ENCODE measurements at places on chromosomes 3 and 15.

GRCh38 chr15:42359985-42360384, 684 bp downstream of the CAPN3 start:
- no peak for DNase-seq

- DNase-seq, result no peak
Measured at GRCh38 chr3:182726258-182727142, 66.8 kb upstream of the ATP11B start.

GRCh38 chr3:188197388-188197847, 43.5 kb downstream of the LPP start:
- no peak for DNase-seq

- no peak for DNase-seq
Measured at GRCh38 chr3:79761441-79761840, 6.4 kb downstream of the ROBO1 start.

GRCh38 chr15:72970933-72971760, 81.1 kb upstream of the NEO1 start:
- no peak for DNase-seq

GRCh38 chr3:192802957-192803899, 75.9 kb upstream of the FGF12 start:
- no peak for DNase-seq

GRCh38 chr15:101578443-101578894, 73.7 kb downstream of the TM2D3 start:
- DNase-seq, result no peak

DNA sequence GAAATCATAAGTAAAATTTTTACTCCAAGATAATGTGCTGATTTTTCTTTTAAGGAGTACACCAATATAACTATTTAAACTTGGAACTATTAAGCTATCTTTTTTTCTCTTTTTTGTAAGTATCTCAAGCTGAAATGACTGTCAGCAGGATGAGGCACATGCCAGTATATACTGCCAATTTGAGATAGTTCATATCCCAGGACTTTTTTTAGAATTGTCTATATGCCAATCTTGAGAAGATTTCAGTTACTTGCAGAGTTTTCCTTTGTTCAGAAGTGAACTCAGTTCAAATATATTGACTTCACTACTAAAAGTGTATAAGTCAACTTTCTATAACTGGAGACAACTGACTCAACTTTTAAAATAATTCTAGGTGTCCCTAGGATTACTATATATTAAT, 181.7 kb upstream of the ZNF717 start:
- no peak for DNase-seq

DNA sequence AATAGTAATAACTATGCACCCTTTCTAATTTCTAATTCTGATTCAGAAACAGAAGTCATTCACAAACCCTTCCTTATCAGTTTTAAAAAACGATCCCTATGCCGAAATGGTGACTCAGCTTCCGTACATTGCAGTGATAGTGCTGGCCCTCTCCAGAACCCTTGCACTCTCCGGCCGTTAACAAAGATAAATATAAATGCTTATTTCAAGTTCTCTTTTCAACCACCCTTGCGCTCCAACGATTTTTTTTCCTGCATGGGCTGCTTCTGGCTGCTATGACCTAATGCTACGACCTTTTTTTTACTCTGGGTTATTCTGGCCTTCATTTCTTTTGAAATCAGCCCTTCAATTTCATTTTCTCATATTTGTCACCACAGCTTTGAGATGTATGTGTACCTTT, 646.2 kb downstream of the NTRK3 start:
- DNase-seq, result no peak

GRCh38 chr3:37688756-37689155, 172.9 kb upstream of the CTDSPL start:
- DNase-seq, result no peak

DNA sequence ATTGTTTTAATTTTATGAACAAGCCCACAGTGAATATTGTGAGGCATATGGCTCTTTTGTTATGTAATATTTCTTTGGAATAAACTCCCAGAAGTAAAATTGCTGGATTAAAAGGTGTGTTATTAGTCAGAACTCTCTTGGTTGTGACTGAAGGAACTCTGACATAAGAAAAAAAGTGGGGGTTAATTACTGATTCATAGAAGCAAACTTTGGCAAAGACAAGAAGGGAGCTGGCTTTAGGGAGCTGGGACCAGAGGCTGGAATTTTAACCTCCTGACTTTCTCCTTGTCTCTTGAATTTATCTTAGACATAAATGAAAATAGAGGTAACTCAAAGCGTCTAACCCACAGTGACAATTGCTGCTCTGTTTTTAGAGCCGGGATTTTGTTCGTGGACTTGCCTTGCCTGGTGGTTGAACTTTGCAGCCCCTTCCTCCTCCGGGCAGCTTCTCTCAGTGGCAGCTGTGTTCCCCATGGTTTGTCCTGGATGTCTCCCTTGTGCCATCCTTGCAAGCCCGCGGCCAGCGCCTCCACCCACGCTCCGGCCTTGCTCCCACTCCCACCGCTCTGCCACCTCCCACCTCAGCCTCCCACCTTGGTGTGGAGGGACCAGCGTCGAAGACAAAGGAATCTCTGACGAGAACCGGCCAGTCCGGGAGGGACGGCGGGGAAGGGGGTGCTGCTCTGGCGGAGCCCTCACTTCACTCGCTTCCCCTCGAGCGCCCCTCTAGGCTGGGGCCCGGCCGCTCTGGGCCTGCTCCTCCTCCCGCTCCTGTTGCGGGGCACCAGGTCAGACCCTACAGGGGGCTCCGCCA, 28.0 kb downstream of the ARHGAP31 start:
- no peak for DNase-seq

DNA sequence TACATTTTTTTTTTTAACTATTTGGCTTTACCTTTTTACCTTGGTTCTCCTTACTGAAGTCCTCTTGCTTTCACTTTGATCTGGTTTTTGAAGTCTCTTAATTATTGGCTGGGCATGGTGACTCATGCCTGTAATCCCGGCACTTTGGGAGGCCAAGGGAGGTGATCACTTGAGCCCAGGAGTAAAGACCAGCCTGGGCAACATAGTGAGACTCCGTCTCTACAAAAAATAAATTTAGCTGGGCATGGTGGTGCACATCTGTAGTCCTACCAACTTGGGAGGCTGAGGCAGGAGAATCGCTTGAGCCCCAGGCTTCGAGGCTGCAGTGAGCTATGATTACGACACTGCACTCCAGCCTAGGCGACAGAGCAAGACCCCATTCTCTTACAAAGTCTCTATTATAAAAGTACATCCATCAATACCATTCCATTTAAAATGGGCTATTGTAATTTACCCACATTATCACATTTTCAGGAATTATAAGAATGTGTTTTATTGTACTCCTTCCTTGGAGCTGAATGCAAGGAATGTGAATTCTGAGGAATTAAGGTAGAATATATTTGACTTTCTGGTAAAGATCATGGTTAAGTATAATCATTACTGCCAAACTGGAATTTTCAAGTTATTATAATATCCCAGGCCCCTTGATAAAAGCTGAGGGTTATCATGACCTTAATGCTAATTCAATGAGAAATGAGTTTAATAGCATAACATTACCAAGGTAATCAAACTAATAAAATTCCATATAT, 49.0 kb downstream of the MSL2 start:
- no peak for DNase-seq

DNA sequence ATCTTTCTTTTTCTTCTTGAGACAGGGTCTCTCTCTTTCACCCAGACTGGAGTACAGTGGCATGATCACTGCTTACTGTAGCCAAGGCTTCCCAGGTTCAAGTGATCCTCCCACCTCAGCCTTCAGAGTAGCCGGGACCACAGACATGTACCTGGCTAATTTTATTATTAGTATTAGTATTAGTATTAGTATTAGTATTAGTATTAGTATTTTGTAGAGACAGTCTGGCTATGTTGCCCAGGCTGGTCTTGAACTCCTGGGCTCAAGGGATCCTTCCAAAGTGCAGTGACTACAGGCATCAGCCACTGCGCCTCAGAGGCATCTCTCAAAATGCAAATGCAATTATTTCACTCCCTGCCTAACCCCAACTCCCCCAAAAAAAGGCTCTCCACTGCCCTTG, 1.7 kb downstream of the KIF7 start:
- DNase-seq, result no peak

DNA sequence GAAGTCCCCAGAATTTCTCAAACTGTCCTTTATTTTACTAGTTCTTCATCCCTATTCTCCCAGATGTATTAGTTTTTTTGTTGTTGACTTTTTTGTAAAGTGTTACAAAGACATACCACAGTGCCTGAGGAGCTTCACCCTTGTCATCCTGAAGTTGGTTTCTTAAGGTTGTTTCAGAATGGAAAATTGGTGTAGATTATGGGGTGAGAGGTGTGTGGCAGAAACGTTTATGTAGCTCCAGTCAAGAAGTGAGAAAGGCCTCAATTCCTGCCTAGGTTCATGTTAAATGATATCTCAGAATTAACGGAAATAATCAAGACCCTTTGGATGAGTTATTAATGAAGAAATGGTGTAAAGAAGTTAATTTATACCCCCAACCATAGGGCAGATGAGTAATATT, 6.8 kb downstream of the EDEM1 start:
- no peak for DNase-seq

GRCh38 chr15:57146506-57147201, 228.2 kb downstream of the TCF12 start:
- DNase-seq, result no peak

GRCh38 chr3:141680620-141681389, 57.3 kb upstream of the RNF7 start:
- DNase-seq, result no peak

DNA sequence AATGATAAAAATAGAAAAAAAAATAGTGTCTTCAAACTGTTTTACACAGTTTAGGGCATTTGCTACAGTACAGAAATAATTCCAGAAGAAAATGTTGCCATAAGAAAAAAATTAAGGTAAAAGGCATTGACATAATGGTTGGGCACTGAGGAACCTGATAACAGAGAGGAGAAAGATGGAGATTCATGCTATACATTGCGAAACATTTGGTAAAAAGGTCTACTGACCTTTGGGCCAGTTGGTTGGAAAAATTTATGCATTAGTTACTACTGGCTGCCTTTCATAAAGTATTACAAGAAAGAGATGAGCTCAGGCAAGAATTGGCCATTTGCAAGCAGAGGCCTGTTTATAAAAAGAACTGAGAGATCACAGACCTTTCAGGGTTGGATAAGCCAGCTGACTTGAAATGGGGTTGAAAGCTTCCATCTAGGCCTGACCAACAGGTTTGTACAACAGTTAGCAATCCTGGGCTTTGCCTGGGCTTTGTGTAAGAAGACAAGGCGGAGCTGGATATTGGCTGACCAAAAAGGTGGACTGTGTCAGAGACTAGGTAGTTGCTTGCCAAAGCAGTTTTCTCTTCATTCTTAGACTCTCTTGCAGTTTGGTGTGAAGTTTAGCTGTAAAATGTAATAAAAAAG, 166.6 kb upstream of the MCTP2 start:
- DNase-seq, result no peak

DNA sequence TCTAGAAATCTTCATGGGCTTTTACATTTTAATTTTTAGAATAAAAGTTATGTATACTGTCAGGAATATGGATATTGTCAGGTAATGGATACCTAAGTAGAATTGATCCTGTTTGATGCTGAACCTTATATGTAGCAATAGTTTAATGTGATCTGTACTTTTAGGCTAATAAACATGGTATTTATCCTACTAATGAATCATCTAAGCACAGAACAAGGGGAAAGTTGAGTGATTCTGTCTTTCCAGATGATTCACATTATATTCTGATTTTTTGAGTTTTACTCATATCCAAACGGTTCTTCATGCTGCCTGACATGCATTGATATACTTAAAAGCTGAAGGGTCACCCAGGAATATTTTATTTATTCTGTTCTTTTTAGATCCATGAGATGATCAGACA, 34.5 kb downstream of the FANCI start:
- no peak for DNase-seq

- DNase-seq, result no peak
Measured at GRCh38 chr3:151182349-151183079, 20.5 kb downstream of the GPR171 start.

DNA sequence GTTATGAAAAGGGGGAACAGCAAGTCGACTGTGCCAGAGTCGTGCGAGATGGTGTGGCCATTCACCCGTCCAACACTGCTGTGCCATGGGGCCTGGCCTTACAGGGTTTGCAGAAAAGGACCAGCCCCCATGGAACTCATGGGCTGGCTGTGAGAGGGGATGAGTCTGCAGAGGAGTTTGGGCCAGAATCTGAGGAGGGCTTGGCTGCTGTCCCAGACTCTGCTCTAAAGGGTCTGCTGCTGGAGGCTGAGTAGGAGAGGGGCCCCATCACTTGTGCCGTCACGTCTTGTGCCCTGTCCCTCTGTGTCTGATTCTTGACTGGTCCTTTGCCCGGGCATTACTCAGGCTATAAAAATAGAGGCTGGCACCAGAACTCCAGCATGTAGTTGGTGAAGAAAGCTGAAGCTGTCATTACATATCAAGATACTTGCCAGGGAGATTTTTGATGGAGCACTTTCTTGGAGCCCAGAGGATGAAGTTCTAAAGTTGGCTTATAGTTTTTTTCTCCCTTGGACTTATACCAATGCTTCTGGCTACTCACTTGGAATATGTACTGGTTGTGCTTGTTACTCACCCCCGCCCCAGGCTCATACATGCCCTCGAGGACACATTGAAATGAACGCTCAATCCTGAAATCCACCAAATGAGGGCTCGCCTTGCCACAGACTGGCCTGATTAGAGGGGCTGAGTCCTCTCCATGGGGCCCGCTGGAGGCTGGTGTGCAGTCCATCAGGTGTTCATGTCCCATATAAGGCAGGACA, 10.2 kb downstream of the PXYLP1 start:
- DNase-seq, result no peak

GRCh38 chr3:156316076-156316475, 195.7 kb downstream of the KCNAB1 start:
- no peak for DNase-seq

DNA sequence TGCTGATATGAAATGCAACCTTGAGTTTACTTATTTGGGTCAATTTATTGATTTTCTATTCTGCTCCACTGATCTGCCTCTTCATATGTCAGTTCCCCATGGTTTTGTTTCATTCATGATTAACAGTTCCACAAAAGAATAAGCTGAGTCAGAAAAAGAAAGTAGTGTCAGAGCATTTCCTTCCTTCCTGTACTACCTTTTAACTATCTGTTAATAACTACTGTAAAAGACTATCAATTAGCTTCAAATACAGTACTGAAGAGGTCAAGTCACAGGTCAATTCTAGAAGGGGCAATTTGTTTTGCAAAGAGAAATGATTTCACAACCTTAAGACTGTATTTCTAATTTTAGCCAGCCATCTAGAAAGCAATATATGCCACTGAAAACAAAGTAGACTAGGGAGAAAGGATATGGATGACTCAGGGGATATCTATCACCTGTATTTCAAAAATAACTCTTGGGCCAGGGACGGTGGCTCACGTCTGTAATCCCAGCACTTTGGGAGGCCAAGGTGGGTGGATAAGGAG, 129.5 kb downstream of the TFDP2 start:
- no peak for DNase-seq

GRCh38 chr3:121817753-121818152, 17.1 kb downstream of the IQCB1 start:
- no peak for DNase-seq

GRCh38 chr3:186644683-186645082, 4.5 kb downstream of the FETUB start:
- no peak for DNase-seq

DNA sequence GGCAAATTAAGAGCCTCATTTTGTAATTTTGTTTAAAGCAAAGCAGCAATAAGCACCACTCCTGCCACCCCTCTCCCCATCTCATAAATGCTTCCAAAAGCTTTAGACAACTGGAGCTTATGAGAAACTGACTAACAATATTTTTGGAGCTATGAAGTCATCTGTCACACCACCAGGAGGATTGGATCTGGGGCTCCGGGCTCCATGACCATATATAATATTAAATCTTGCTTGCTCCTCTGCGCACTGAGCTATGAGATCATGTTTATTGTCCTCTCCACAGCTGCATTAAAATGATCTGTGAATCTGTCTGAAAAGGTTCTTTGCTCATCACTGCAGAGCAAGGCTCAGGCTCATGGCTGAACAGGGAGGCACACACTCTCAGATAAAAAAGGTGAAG, 323.7 kb downstream of the ZNF621 start:
- DNase-seq, result no peak
